ENCODE measurements at places on chromosomes 12 and 14.

GRCh38 chr12:75771023-75771422 lies 259.6 kb upstream of the KRR1 start:
- no peak for DNase-seq

DNA sequence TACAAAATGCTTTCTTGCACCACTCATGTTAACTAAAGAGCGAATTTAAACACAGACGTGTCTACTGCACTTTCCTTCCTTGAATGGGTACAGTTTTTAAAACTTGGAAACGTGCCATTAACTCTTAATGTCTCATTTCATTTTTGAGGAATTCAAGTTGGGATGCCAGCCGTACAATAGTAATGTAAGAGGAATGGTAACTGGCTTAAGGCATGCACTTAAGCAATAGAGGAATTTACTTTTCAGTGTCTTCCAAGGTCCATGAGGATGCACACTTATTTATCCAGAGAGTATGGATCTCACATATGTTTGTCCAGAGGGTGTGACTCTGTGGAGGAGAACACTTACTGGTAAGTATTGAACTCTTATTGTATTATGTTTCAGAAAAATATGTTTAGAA lies 52.9 kb downstream of the PPP4R4 start:
- no peak for DNase-seq

DNA sequence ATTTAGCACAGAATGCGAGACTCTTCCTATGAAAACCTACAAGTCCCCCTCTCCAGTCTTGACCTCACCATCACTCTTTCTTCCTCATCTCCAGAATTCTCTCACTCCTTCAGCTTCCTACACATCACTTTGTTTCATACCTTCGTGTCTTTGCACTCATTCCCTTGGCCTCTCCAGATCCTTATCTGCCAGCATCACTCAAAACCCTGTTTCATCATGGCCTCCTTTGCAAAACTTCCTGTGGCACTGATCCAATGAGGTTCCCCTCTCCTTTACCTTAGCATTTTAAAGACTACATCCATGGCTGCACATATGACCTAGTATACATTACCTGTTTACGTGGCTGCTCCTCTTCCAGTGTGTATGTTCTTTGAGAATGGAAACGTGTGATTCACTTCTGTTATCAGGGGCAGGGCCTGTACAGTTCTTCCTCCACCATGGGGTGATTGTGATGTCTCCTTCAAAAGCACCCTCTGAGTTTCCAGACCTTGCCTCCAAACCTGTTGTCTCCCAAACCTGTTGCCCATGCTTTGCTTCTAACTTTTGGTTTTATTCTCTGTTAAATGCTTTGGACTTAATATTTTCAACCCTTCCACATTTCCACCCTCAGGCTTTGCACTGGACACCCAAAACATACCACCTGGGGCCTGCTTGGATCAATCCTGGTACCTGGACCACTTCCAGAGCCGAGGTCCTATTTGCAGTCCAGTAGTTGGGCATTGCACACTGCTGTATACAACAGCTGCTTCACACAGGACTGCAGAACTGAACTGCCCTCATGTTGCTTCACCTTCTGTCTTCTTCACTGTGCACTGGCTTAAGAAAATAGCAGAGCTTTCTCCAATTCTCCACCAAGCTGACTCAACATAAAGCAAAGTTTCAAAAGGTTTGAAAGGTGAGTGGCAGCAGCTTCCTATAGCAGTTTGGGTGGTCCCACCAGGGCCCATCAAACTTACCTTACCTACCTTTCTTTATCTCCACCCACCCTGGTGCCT lies 131.7 kb downstream of the LLPH start:
- DNase-seq: no peak

GRCh38 chr14:106021832-106022231 lies 495.4 kb downstream of the TMEM121 start:
- DNase-seq: no peak

DNA sequence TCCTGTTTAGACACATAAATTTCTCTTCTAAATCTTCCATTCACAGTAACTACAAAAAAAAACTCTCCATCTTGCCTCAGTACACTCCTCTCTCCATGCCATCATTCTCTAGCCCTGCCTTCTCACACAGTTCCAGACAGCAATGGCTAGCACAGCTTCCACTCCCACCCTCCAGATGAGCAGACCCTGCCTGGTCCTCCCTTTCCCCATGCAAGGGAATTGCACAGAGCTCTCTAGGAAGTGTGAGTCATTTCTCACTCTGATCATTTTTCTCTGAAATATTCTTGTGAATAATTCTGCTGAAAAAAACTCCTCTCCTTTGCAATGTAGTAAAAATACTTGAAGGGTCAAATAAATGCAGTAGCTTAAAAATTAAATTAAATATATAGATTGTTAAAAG lies 170.6 kb downstream of the BMP4 start:
- DNase-seq: no peak

GRCh38 chr12:49219417-49220026 lies 30.6 kb upstream of the TUBA1A start:
- no peak for DNase-seq

- no peak for DNase-seq
These were observed 62.4 kb upstream of the TBPL2 start for GRCh38 chr14:55502746-55503284.

DNA sequence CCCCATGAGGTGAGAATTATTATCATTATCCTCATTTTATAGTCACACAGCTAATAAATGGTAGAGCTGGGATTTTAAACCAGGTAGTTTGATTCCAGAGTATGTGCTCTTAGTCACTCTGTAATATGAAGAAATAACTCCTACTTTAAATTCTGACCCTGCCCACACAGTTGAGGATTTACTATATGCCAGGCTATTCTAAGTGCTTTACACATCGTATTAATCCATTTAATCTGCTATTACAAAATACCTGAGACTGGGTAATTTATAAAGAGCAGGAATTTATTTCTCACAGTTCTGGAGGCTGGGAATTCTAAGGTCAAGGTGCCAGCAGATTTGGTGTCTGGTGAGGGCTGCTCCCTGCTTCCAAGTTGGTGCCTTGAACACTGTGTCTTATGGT lies 19.6 kb upstream of the WIF1 start:
- DNase-seq: no peak
